Fibroblast of mammary gland (primary cell): ENCODE measurements at places on chromosomes 7 and 10.

- no peak for DNase-seq
Measured at GRCh38 chr10:105534086-105534485, 893.0 kb downstream of the SORCS3 start.

- DNase-seq = no peak
Measured at GRCh38 chr10:132897516-132898381, 44.6 kb downstream of the CFAP46 start.

DNA sequence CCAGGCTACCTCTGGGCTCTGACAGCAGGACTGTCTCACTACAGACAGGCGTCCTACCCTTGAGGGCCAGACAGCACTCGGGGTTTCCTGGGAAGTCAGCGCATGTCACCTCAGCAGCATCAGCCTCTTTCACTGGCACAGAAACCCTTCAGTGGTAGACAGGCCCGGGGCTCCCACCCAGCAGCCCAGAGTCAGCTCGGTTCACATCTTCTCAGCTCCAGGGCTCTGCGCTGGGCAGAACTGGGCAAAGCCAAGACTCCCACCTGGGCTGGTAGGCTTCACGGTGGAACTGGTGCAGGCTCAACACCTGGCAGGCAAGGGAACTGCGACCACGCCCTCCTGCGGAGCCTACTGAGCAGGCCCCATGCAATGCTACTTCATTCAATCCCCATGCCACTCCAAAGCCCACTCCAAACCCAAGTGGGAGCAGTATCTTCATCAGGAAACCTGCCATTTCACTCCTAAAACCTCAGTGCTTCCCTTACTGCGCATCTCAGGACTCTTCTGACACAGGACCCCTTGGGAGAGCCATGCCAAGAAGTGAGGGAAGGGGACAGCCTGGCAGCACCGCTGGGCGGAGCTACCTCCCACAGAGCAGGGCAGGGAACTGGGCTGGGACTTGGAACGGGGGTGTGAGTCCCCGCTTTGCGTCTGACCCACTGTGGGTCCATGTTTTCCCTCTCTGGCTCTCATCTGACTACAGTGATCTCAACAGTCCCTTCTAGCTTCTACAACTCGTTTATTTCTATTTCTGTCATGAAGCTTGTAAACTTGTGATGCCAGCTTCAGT, 60.4 kb downstream of the SCRN1 start:
- no peak for DNase-seq

GRCh38 chr10:97435211-97435610, 9.2 kb downstream of the PGAM1 start:
- no peak for DNase-seq

DNA sequence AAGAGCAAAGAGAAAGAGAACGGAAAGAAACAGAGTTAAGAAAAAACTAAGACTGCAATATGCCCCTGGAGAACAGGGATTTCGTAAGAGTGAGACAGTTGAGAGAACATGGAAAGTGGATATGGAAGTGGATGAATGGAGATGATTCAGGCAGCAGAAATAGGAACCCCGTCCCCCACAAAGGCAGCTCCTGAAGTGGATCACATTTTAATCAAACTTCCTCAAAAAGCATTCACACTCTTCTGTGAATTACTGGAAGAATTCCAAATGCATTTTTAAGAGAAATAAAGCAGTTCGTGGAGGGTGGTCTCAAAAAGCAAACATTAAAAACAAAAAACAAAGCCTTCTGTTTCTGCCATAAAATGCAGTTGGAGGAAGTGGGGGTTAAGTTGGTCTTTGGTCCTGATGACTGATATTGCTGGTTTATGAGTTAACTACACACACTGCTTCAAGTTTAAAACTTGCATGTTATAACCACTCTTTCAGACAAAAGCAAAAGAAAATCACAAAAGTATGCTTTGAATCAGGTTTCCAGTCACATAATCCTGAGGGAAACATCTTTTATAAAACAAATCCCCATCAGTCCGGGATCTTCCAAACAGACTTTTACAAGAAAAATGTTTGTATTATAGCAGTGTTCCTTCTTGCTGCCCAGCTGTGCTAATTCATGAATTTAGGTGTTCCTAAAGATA, 214.3 kb downstream of the FANK1 start:
- peak; percentile 83 for DNase-seq

GRCh38 chr7:67918158-67918557, 921.5 kb downstream of the TYW1 start:
- DNase-seq = peak; percentile 8

DNA sequence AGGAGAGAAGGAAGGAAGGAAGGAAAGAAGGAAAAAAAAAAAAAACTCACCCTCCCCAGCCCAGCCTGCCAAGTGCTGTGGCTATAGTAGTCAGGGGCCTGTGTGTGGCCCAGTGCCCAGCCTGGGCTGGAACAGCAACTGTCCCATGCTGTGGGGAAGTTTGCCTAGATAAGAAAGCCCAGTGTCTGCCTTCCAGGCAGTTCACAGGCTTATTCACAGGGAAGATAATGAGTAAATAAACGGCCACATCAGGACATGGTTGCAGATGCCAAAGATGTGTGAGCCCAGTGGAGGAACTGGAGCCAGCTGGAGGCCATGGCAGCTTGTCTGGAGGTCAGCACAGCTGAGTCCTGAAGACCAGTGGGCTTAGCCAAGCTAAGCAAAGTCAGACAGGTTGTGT, 132.4 kb upstream of the FOXK1 start:
- DNase-seq = no peak

- DNase-seq = peak; percentile 6
Measured at GRCh38 chr10:28928484-28928883, 251.2 kb downstream of the BAMBI start.

GRCh38 chr10:130368761-130369560, 232.8 kb downstream of the GLRX3 start:
- DNase-seq = no peak

GRCh38 chr10:6055929-6056328, 6.2 kb downstream of the IL2RA start:
- DNase-seq = no peak

GRCh38 chr10:97849687-97850402, at the start of gene GOLGA7B:
Gene GOLGA7B, plus strand, starts transcription at chr10:97849843. Its CDS starts 461 bp downstream, at chr10:97850304.
- no peak for DNase-seq

DNA sequence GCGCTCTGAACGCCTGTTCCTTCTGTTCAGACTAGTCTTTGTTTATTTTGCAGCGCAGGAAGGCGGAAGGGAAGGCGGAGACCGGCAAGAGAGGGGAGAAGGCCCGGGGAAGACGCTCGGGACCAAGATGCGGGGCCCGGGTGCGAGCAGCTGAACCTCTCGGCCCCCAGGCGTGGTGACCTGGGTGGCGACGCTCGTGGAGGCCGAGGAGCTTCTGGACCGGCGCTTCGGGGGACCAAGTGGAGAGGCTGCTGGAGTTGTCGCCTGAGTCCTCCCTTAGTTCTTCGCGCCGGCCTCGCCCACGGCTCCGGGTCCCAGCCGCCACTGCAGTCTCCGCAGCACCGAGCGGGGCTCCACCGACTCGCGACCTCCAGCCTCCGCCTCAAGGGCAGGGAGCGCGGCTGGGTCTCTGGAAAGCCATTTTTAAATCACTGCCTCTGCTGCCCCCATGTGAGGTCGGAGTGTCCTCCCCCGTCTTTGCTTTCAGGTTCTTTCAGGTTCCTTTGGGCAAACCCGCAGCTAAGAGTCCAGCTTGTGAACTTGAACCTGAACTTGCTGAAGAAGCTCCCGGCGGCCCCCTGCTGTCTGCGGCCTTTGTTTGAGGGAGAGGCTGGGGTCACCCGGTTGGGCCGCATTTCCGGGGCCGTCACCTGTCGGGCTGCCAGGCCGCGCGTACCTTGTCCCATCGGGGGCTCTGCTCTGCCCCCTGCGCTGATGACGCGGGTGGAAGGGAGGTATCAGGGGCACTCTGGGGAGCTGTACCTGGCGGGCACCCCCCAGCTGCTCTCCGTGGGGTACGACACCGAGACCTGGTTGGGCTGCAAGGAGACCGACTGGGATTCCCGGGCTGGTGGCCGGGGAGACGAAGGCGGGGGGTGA, 136.0 kb downstream of the KIF20B start:
- peak; percentile 16 for DNase-seq

GRCh38 chr10:71427246-71427645, 30.5 kb downstream of the CDH23 start:
- DNase-seq = no peak
